ENCODE measurements at places on chromosomes 6 and 20.
A peak's percentile ranks its signal among the peaks of the same experiment; 100 is the strongest.

DNA sequence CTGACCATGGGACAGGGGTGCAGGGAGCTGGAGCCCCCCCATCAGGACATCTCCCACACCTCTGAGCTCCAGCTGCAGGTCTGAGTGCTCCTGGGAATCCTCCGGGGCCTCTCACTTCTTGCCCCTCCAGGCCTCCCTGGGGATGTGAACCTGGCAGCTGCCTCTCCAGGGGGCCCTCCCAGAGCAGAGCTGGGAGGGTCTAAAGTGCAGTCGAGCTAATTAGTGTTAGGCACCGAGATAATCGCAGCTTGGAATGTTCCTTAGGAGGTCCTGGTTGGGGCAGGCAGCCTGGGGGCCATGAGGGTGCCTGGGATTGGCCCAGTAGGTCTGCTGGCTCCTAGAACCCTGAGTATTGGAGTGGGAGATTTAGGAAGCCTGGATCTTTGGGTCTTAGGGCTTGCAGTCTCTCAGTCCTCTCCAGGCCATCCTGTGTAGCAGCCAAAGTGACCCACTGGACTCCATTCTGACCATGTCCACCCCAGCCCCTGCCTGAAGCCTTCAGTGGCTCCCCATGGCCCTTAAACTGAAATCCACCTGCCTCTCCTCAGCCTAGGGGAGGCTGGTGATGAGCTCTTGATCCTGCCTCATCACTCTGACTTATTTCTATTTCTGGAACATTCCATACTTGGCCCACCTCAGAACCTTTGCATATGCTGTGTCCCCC lies 26.0 kb downstream of the CEBPB start:
- no peak for DNase-seq

- no peak for DNase-seq
Observed at GRCh38 chr6:14832427-14832826, 413.4 kb upstream of the JARID2 start.

GRCh38 chr6:153162646-153163045 lies 31.6 kb upstream of the RGS17 start:
- no peak for DNase-seq

DNA sequence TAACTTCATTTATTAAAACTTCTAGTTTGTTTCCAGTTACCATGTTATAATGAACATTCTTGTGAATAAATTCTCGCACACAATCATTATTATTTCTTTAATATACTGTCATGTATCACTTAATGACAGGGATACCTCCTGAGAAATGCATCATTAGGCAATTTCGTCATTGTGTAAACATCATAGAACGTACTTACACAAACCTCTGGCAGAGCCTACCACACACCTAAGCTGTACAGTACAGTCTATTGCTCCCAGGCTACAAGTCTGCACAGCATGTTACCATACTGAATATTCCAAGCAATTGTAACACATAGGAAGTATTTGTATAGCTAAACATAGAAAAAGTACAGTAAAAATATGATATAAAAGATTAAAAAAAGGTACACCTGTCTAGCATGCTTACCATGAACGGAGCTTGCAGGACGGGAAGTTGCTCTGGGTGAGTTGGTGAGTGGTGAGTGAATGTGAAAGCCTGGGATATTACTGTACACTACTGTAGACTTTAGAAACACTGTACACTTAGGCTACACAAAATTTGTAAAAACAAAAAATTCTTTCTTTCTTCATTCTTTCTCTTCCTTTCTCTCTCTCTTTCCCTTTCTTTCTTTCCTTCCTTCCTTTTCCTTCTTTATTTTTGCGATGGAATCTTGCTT lies 268.2 kb upstream of the SOX4 start:
- no peak for DNase-seq

DNA sequence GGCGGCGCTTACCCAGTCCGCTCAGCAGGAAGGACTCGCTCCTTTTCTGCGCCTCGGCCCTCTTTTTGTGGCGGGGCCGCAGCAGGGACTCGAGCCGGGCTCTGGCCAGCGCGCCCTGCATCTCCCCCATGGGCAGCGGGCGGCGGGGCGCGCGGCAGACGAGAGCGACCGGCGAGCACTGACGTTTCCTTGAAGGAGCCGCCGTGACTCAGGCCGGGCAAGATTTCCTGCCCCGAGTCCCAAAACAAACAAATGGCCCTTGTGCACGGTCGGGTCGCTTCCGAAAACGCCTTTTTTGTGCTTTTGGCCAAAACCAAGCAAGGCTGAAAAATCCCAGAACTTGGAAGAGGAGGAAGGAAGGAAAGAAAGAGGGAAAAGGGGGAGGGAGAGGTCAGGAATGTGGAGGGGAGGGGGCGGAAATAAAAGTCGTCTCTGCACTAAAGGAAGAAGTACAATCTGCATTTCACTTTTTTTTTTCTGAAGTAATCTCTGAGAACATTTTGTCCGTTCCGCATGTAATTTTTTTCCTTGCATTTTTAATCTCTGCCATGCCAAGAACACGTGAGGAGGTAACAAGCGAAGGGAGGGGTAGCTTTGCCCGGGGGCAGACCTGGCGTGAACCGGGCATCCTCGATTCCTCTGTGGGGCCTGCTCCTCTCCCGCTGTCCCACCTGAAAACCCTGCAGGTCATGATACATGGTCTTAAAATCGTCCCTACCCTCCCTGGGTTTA lies 123.3 kb upstream of the SLC2A12 start:
- DNase-seq = peak; percentile 18

- no peak for DNase-seq
Observed at GRCh38 chr6:140344142-140344913, 969.9 kb upstream of the CITED2 start.

DNA sequence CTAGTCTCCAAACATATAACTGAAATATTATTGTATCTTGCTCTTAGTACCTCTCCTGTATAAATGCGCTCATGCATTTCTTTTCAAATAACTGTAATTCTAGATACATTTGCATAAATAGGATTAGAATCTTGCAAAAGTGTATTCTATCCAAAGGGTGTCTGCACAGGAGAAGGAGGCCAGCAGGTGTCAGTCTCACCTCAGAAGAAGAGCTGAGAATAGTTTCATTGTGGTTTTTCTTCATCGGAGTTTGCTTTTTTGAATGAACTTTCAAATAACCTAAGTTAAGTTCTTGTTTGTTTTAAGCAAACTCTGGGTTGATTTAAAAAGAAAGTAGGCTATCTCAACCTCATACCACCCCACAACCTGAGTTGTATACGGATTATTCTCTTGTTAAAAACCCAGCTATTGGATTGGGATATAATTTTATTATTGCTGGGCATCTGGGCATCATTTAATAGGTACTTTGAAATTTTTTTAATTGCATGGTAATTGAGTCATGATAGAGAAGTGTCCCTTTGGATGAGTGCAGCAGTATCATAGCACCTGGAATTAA lies 125.0 kb upstream of the MLIP start:
- no peak for DNase-seq

DNA sequence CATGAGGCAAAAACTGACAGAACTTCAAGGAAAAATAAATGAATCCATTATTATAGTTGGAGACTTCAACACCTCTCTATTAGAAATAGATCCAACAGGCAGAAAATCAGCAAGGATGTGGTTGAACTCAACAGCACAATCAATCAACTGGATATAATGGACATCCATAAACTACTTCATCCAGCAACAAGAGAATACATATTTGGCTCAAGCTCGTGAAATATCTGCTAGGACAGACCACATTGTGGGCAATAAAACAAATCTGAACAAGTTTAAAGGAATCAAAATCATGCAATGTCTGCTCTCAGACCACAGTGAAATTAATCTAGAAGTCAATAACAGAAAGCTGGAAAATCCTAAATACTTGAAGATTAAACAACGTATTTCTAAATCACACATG lies 362.6 kb downstream of the CD109 start:
- DNase-seq = no peak

DNA sequence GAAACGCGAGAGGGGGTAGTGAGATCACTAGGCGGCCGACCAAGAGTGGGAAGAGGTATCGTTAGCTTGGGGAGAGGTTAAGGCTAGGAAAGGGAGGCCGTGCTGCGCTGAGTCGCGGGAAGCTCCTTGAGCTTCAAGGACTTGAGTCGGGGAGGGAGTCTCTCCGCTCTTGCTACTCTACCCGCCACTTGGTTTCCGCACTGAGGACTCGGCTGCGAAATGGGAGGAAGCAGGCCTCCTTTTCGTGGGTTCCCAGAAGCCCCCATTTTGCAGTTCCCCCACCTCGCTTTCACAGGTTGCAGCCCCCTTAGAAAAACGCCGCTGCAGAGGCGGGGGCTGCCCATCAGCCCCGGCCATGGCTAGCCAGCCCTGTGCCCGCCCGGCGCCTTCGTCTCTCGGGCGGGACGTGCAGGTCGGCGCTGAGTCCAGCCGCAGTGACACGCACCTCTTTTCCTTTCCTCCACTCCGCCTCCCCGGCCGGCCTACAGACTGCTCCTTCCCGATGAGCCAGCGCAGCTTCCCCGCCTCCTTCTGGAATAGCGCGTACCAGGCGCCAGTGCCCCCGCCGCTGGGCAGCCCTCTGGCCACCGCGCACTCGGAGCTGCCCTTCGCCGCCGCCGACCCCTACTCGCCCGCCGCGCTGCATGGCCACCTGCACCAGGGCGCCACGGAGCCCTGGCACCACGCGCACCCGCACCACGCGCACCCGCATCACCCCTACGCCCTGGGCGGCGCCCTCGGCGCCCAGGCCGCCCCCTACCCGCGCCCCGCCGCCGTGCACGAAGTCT lies 4.9 kb downstream of the VGLL2 start:
- no peak for DNase-seq

DNA sequence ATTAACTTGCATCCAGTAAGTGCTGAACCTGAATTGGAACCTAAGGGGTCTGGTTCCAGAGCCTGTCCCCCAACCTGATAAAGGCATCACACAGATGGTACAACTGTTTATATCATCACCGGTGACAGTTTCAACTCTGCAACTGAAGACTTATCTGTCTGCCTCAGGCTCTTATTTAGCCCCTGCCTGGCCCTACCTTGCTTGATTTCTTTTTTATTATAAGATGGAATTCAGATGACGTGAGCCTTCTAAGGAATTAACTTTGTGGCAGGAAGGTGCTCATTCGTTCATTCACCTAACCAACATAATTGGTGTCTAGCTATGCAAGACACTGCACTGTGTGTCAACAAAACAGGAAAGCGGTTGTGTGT lies 175.0 kb downstream of the BCAS1 start:
- DNase-seq = no peak

DNA sequence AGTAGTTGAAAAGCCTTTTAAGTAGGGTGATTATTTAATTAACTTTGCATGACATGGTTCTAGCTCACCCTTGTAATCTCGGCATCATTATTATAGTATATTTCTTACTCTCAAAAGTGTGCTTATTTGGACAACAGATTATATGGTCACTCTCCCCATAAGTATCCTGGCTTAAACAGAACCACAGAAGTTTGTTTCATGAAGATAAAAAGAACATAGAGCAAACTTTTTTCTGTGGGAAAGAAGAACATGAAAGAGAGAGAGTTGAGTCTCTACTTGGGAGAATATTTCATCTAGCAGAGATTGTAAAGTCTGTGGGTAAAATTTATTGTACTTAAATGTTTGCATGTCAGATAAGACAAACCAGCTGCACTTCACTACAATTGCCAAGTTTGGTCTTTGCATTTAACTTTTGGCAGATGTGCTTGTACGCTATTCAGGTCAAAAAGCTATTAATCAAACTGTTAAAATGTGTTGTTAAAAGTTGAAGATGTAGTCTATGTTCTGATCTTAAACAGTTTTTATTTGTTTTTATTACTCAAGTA lies 33.4 kb upstream of the PRIM2 start:
- no peak for DNase-seq

DNA sequence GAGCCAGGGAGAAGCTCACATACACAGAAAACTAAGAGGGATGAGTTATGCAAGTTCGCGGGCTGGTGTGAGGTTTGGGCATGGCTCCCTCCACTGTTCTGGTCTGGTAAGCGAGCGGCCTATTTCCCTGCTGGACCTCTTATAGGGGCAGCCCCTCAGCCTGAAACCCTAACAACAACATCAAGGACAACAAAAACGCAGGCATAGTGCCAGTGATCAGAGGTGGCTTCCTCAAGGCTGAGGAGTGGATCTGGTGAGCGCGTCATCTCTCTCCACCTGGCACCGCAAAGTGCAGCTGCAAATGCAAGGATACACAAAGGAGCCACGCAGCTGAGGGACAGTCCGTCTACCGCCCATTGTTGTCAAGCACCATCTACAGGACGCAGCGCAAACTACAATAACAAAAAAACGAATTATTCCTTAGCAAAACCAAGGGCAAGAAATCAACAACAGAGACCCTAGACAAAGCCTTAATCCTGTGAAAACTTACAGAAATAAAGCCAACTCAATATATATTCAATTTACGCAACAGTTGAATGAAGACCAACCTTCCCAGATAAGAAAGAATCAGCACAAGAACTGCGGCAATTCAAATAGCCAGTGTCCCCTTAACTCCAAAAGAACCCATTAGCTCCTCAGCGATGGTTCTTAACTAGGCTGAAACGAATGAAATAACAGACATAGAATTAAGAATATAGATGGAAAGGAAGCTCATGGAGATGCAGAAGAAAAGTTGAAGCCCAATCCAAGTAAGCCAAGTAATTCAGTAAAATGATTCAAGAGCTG lies 9.2 kb upstream of the DEFB110 start:
- no peak for DNase-seq

DNA sequence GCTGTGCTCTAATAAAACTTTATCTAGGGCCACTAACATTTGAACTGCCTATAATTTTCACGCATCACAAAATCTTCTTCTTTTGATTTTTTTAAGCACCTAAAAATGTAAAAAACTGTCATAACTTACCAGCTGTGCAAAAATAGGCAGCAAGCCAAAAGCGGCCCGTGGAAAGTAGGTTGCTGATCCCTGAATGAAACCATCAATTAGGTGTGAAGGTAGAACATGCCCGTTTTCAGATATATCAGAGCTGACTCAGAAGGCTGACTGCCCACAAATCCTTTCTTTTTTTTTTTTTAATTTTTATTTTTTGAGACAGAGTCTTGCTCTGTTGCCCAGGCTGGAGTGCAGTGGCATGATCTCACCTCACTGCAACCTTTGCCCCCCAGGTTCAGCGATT lies 4.9 kb upstream of the IPCEF1 start:
- DNase-seq = no peak

- no peak for DNase-seq
Observed at GRCh38 chr6:6997263-6998193, 110.2 kb upstream of the RREB1 start.

DNA sequence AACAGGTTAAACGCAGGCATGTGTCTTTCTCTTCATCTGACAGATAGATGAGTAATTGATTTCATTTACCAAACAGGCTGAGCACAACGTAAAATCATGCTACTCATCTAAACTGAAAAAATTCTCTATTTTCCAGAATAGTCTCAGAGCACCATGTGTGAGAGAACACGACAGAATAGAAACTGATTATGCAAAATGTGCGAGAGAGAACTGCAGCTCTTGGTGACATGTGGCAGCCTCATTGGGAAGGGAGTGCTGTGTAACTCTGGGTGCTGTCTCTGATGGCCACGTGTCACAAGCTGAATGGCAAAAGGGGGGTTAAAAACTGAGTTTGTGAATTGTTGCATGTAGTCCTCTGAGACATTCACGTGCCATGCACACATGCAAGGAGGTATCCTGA lies 143.7 kb upstream of the ATXN1 start:
- DNase-seq = no peak

Measured in stimulated activated CD4-positive, alpha-beta T cell treated with anti-CD3 and anti-CD28 coated beads, Interleukin-15, amount 100 ng/mL, for 48 hours (primary cell).